ENCODE measurements at places on chromosomes 2 and 18.

- DNase-seq = no peak
Observed at GRCh38 chr18:64994370-64994769, 756.4 kb upstream of the CDH7 start.

GRCh38 chr2:44171018-44171417 is 2.3 kb downstream of the PPM1B start:
- DNase-seq = no peak

DNA sequence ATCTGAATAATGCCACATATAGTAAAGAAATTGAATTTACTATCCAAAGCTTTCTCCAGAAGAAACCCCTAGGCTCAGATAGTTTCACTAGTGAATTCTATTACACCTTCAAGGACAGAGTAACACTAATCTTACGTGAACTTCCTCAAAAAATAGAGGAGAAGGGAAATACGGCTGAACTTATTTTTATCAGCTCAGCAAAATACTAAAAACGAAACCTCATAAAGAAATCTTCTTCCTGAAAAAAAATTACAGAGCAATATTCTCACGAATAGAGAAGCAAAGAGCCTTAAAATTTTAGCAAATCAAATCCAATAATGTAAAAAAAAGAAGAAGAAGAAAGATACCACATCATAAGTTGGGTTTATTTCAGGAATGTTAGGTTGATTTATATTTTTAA is 14.7 kb downstream of the CAPN13 start:
- DNase-seq = peak; percentile 28

DNA sequence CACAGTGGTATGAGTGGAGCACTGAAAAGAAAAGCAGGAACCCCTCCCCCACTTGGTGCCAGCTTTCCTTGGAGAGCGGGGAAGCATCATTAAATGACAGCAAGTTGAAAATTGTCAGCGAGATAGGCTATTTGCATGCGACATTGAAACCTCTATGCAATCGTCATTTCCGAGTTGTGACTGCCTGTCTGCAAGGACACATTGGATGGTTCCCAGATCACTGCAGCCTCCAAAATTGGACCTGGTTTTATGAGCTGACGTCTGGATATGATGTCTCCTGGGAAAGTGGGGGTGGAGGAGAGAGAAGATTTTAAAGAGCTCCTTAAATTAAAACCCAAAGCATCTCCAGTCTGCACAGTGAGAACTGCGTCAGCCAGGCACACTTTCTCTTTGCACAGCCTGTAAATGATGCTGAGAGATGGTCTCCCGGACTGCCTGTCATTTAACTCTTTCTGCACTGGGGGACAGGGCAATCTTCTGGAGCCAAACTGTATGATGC is 57.8 kb upstream of the KIF5C start:
- DNase-seq = no peak

DNA sequence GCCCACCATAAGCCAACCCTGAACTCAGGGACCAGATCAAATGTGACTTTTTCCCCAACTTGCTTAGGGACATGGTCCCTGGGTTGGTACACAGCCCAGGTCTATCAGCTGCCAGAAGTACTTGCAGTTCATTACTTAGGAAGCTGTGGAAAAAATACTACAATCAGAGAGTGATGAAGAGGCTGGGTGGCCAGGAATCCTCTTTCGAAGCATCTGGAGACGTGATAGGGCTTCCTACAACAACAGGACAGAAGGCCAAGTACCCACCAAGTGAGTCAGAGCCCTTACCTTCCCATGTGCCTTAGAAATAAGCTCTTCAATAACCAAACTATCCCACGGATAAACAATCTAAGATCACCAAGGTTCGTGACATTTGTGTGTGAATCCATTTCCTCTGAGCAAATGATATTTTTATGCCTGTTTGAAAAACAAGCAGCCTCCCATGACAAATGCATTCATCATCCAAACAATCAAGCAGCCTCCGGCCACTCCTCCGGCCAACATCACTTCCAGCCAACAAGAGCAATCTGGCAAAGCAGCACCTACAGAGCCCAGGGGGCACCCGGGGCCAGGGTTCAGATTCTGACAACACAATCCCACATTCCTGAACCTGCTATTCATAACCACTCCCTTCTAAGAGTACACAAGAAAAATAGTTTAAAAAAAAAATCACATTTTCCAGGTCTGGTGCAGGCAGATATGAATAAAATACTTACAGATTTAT is 26.4 kb downstream of the TBC1D8 start:
- DNase-seq = no peak

GRCh38 chr2:2332381-2332780 is 1.3 kb upstream of the MYT1L start:
- no peak for DNase-seq

GRCh38 chr2:217555081-217555876 is 447.5 kb downstream of the TNS1 start:
- no peak for DNase-seq

DNA sequence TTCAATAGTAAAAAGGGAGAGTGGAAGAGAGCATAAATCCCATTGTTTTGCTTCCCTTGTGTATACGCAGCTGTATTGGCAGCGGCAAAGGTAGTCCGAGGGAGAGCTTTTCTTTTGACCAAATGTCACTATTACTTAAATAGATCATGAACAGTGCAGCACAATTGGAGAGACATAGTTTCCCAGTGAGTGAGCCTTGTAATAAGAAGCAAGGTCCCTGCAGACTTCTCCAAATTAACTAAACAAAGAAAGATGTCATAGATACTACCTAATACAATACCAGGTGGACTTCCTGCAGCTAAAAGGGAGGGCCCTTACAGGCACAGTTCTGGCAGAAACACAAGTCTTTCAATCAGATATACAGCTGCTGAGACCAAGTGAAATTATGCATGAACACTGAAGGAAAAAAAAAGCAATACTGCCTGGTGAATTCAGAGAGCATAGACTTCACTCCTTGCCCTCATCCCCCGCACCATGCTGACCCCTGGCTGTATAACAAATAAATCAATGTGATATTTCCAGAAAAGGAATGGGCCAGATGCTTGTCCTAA is 404.7 kb upstream of the CDH2 start:
- no peak for DNase-seq

- peak; percentile 49 for DNase-seq
Observed at GRCh38 chr2:197293252-197294007, 17.1 kb downstream of the ANKRD44 start.

DNA sequence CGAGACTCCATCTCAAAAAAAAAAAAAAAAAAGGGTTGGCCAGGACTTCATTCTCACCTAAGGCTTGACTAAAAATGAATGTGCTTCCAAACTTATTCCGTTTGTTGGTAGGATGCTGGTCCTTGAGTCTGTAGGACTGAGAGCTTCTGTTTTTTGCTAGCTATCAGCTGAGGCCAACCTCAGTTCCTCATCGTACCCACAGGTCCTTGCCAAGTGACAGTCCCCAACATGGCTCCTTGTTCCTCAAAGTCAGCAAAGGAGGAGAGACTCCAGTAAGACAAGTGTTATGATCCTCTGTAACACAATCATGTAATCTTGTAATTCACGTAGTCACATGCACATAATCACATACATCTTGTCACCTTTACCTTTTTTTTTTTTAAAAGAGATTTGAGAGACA is 37.0 kb downstream of the HAUS1 start:
- peak; percentile 28 for DNase-seq

DNA sequence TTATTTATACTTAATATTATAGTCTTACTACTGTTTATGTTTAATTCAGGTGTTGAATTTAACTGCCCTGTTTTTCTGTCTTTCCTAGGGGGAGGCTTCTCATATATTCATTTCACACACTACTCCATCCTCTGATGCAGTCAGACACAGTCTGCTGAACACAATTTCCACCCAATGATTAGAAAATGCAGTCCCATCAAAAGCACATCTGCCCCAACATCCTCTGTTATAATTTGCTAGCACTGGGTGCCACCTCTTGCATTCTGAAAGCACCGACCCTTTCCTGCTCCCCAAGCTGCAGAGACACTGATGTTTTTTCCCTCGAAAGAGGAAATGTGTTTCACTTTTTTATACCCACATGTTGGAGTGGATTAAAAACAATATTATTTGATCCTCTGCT is 474.7 kb downstream of the PID1 start:
- no peak for DNase-seq

DNA sequence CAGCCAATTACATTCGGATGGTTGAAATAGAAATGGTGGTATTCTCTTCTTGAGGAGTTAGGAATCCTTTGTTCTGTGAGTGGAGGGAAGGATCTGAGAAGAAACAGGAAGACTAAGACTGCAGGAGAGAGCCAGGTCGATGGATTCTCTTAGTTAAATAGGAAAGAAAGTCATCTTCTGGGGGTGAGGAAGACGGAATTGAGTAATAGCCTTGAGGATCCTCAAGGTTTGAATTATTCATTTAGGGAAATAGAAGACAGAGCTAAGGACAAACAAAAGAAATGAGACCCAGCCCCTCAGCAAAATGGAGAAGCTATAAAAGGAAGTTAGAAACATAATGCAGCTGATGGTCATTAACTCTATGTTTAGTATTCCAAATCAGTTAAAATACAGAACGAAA is 1.8 kb downstream of the LAPTM4A start:
- DNase-seq = peak; percentile 69

All from KBM-7 (cell line).